ACHN (cell line): ENCODE measurements at places on chromosomes 6 and 20.
A peak's percentile ranks its signal among the peaks of the same experiment; 100 is the strongest.

DNA sequence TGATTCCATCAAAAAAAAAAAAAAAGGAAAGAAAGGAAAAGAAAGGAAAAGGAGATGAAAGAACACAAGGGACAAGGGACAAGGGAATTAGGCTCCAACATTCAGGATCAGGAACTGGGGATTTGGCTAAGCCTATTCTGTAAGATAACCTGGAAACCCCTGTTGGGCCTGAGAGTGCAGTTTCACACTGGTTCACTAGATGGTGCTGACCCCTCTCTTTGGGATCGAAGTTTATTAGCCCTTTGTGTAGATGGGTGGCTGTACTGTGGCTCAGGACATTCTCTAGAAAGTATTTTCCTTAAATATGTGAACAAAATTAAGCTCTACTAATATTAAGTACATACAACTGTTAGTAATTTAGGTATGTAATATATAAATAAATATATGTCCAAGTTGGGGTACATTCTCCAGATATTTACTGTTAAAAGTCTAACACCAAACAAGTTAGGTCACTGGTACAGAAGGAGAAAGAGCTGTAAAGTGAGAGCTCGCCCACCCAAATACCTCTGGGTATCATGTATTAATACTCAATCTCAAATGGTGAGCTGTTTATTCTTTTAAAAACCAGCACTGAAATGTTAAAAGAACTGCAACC lies 6.3 kb downstream of the OR2A4 start:
- DNase-seq = peak; percentile 63

GRCh38 chr20:36866681-36867495 lies 9.1 kb upstream of the TLDC2 start:
- peak; percentile 16 for DNase-seq

DNA sequence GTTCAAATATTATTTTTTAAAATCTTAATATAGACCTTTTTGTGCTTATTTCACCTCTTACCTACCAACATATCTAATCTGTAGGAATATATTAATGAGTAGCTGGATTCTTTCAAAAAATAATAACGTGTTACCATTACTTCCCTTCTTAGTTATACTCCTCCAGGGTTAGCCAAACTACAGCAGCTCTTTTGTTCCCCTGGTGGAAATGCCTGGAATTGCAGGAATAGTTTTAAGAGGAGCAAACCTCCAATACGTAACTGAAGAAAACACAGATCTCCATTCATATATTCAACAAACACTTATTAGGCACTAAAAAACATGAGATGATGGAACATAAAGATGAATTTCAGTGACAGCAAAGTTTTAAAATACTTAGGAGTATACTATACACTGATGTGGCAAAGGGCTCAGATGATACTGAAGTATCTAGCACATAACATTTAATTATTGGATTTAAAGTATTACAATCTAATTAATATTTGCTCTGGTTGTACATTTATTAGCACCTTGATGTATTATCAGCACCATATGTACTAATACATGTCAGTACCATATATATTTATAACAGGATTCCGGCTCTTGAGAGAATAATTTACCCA lies 78.3 kb downstream of the TBX18 start:
- peak; percentile 39 for DNase-seq

- peak; percentile 66 for DNase-seq
Measured at GRCh38 chr6:22042706-22043105, 254.1 kb downstream of the PRL start.

GRCh38 chr20:59438201-59438600 lies 137.8 kb downstream of the EDN3 start:
- DNase-seq = no peak

DNA sequence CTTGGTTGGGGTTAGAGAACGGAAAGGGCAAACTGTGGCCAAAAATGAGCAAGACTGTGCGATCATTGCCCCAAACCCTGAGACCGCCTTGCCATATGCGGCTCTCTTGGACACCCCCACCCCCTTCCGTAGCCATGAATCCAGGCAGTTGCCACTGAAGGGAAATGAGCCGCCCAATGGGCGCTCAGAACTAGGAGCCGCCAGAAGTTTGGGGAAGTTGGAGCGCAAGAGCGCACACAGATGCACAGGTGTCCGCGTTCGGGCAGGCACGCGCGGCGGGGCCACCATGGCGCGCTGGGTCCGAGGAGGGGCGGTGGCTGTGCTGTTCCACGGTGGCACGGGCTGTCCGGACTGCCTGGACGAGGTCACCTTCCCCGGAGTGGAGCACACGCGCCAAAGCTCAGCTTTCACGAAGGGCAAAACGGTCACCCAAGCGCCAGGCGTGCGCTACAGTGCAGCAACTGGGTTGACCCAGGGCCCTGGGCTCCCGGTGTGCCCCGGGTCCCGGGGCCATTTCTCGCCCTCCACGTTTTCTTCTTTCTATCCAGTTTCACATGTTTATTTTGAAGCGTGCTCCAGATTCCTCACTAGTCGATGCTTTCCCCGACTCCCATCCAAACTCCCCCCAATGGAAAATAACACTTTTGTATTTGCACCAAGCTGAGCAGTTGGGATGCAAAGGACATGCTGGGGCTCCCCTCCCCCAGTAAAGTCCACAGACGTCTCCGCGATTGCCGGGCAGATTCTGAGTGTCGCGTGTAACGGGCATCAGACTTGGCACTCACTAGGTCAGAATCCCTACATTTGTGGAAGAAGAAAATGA lies 906 bp upstream of the PDE10A start:
- DNase-seq = peak; percentile 37

- DNase-seq = no peak
Measured at GRCh38 chr6:6841571-6841970, 253.1 kb downstream of the LY86 start.

- DNase-seq = no peak
Measured at GRCh38 chr20:49951151-49951550, 15.0 kb downstream of the RNF114 start.

DNA sequence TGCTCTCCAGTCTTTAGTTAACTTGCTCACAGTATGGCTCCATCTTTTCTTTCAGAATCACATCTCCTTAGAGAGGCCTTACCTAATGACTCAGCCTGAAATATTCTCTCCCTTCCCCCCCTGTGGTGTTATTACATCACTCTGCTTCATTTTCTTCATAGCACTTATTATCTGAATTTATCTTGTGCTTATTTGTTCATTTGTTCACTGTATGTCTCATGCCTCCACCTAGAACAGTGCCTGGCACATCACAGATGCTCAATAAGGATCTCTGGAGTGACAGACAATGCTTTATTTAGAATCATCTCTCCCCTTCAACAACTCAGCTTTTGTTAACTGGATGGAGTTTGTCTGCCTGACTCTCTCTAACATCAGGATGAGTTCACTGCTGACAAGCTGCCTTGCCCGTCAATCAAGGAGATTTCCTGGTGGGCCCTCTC lies 96.6 kb upstream of the MAN1A1 start:
- DNase-seq = no peak

- peak; percentile 58 for DNase-seq
Measured at GRCh38 chr20:53829724-53830521, 236.3 kb upstream of the ZNF217 start.

- no peak for DNase-seq
Measured at GRCh38 chr6:88443554-88443953, 277.4 kb upstream of the CNR1 start.

DNA sequence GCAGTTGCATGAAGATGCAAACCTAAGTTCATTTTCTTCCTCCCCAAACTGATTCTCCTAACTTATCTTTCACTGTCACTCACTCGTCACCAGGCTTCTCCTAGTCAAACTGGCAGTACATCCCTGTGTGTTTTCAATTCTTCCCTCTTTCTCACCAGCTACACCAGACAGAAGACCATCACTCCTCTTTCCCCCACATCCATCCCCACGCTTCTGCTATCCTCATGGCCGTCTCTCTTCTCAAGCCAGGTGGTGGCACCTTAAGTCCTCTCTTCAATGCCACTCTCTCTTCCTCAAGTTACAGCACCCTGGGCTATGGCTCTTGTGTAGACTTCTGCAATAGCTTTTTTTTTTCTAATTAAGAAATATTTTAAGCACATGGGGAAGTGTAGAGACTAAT lies 14.4 kb upstream of the TREM2 start:
- DNase-seq = no peak

GRCh38 chr6:401994-402640 lies 10.6 kb downstream of the IRF4 start:
- DNase-seq = no peak

DNA sequence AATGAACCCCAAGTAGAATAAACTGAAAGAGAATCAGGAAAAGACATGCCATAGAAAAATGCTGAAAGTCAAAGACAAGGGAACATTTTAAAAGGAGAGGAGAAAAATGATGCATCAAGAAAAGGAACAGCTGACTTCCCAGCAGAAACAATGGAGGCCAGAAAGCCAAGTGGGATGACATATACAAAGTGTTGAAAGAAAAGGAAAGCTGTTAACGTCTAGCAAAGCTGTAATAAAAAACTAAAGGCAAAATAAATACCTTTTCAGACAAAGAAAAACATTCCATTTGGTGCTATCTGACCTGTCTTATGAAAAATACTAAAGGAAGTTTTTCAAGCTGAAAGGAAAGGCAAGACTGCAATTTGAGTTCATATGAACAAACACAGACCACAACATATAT lies 34.1 kb upstream of the PDE10A start:
- no peak for DNase-seq

GRCh38 chr20:43583982-43584432 lies 6.7 kb upstream of the IFT52 start:
- peak; percentile 92 for DNase-seq

DNA sequence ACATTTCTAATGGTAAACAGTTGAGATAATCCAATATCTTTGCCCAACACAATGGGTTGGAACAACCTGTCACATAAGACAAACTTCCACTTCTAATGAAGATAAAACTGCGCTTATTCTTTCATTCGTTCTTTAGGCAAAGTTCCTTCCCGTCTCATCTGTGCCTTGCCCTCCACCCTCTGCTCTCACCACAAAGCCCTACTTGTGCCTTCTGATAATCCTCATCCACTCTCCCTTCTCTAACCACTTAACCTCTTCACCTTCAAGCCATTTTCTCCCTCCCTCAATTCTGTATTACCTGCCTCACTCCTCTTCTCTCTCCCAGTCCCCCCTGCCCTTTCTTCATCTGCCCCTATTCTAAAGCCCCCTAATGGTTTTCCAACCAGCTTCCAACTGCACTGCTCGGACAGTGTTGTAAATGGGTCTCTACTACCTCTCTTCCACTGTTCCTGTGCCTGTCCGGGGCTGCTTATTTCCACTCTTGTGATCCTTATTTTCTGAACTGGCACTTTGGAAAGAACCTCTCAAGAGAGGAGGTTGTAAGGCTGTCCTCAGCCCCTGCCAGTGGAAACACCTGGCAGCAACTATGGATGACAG lies 62.9 kb upstream of the MYB start:
- DNase-seq = no peak

DNA sequence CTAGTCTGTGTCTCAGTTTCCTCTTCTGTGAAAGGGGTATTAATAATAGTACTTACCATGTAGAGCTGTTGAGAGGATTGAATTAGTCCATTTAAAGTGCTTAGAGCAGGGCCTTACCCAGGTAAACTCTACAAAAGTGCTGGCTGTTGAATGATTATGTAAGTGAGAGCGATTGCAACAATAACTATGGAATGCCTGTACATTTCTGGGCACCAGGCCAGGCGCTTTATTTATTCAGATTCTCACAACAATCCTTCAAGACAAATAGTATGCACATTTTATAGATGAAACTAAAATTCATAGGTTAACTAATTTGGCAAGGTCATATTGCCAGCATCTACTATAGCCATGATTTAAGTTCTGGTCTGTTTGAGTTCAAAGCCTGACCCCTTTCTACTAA lies 78.3 kb upstream of the MMS22L start:
- DNase-seq = no peak

- DNase-seq = no peak
Measured at GRCh38 chr6:6006006-6006427, 708 bp downstream of the NRN1 start.

DNA sequence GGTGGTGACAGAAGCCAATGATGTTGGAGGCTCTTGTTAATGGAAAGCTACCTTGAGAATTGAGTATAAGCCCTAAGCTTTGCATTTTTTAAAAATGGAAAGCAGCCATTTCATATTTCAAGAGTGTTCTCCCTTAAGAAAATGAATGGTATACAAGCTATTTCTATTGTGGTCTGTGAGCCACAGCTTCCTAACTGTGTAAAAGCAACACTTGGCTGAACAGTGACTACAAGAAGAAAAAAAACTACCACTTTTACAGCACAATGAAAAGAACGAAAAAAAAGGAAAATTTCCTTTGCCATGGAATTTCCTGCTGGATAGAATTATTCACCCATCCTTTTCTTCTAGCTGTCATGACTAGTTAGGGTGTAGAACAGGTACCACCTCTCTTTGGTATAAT lies 397.1 kb upstream of the BTBD3 start:
- no peak for DNase-seq

- DNase-seq = no peak
Measured at GRCh38 chr6:112173221-112173804, 81.1 kb downstream of the LAMA4 start.

- no peak for DNase-seq
Measured at GRCh38 chr20:48797275-48797825, 30.4 kb downstream of the PREX1 start.

GRCh38 chr6:116111552-116112528 lies 11.2 kb downstream of the NT5DC1 start:
- peak; percentile 50 for DNase-seq

DNA sequence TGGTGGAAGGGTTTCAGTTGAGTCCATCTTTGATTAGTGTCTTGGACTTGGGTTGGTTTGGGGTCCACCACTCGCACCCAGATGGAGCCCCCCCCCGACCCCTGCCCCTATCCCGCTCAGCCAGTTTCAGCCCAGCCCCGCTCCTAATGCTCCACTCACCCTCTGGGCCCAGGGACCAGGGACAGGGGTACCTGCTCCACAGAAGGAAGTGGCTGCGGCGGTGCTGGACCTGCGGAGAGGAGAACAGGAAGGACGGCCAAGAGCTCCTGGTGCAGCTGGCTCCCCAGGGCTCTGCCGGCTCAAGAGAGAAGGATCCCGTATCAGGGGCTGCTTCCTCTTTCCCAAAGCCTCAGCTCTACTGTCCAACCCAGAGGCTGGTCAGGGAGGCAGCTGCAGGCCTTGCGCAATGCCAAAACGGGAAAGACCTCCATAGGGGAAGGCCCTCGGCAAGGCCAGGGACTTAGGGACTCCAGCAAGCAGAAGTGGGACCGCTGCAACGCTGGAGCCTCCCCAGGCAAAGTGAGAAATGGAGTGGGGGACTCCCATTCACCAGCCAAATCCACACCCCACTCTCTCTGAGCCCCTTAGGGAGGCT lies at the start of gene SIGLEC1:
Gene SIGLEC1 (minus strand): TSS at position 322 of the 595 bp plus-strand sequence. CDS start 5,472 bp downstream, outside the sequence.
- DNase-seq = no peak

GRCh38 chr20:2080532-2081224 lies 20.9 kb upstream of the STK35 start:
- DNase-seq = no peak
